ENCODE measurements at places on chromosomes 12 and 14.

DNA sequence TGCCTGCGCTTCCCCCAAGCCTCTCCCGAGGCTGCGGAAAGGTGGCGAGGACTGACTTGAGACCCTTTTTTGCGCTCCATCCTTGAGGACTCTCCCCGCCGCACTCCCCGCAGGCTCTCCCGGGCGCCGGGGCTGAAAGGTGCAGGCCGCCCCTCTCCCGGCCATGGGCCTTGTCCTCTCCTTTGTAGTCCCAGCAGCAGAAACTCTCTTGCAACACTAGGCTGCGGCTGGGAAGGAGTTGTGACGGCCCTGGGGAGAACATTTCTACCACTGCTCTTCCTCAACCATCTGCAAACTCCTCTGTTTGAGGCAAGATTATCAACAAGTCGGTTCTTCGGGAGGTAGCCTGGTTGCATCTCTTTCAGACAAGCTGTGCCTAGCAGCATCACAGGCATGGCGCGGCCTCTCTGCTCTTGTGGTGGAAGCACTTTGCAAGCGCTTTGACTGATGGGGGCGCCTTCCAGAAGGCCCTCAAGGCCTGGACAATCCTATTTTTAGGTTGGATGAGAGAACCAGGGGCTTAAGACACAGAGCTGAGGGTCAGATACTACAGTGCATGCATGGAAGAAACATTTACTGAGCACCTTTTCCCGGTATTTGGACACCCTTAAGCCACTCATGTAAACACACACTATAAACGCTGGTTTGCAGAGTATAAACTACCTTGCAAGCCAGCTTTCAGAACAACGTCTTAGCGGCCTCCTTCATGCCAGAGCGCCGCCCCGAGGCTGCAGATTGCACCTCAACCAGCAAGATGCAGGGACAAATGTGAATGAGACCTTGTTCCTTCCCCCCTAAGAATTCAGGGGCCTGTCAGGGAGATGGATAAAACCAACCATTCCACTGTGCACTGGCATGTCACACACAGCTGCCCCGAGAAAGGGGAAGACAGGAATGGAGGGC, 1.2 kb upstream of the PRIMA1 start:
- DNase-seq: no peak

DNA sequence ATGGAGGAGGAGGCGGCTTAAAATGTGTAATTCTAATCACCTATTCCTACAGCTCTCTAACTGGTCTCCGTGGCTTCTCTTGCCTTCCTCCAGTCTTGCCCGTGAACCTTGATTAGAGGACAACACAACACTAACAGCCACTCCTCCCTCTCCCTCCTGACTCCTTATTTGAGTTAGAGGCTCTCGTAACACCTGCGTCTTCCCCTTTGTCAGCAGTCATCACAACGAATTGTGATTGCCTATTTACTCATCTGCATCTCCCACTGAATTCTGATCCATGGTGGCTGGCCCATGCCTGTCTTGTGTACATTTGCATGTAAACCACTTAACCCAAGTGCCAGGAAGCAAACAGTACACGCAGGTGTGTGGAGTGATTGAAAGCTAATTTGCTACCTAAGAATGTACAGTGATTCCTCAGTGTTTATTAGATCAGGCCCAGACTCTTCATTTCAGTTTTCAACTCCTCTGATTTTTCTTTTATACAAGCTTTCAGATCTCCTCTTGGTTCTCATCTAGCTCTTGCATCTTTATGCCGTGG, 154.5 kb downstream of the MON2 start:
- DNase-seq: no peak

DNA sequence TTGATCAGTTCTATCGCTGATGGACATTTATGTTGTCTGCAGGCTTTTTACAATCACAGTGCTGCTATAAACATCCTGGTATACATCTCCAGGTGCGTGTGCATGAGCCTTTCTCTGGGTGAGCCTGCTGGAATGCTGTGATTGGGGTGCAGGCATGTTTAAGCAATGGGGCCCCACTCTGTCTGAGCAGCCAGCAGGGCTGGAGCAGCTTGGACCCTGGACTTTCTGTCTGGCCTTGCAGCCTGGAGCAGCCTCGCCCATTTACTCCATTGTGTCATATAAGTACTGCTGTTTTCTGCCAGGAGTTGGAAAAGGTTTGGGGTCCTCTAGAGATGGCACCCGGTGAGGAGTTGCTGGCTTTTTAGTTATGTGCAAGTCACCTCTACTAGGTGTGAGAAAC, 199.0 kb downstream of the KIF26A start:
- no peak for DNase-seq

DNA sequence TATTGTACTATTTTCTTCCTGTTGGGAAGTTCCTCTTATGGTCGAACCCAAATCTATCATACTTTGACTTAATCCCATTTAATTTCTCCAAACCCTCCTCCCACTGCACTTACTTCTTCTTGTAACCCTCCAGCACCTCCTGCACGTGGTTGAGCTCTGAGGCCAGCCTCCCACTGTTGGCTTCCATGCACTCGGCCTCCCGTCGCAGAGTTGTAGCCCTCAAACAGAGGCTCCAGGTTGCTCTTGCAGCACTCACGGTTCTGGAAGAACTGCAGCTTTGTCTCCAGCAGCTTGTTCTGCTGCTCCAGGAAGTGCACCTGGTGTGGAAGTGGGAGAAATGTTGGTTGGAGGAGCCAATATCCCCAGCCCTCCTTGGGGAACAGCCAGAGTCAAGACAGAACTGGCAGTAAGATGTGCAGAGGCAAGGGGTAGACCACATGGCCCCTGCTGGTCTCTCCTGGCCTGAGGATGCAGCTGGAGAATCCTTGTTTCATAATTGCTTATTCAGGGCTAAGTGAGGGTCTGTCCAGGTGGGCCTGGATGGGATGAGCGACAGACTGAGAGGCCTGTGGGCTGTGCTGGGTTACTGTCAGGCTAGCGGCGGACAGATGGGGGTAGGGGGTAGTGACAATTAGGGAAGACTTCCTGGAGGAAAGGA, 18.4 kb upstream of the KRT86 start:
- DNase-seq: no peak

Measured in stimulated activated CD4-positive, alpha-beta T cell treated with anti-CD3 and anti-CD28 coated beads, TNF-alpha, amount 100 ng/mL, for 48 hours (primary cell).